Right forelimb (tissue), 1 donor: ENCODE measurements at places on chromosomes 2 and 18.

- no peak for DNase-seq
These were observed 128.0 kb downstream of the EPHA4 start for GRCh38 chr2:221444106-221444505.

- DNase-seq = no peak
These were observed 24.0 kb upstream of the B3GNT7 start for GRCh38 chr2:231371430-231372054.

- peak; percentile 22 for DNase-seq
These were observed 13.0 kb downstream of the RRM2 start for GRCh38 chr2:10135296-10136089.

DNA sequence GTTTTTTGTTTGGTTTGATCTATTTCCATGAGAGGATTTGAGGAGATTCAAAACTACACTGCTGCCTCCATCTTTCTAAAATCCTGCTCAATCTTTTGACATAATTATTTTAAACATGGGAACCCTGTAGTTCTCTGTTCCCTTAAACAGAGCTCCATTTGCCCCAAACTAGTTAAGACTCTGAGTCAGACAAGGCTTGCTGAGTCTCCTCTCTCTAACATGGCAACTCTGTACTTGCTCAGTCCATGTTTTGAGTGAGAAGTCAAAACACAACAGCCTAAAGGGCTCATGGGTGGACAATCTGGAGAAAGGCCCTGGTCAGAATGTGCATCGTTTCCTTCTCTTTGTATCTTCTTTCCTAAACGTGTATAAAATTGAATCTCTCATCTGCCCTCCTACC, 7.1 kb upstream of the STAMBP start:
- DNase-seq = no peak

DNA sequence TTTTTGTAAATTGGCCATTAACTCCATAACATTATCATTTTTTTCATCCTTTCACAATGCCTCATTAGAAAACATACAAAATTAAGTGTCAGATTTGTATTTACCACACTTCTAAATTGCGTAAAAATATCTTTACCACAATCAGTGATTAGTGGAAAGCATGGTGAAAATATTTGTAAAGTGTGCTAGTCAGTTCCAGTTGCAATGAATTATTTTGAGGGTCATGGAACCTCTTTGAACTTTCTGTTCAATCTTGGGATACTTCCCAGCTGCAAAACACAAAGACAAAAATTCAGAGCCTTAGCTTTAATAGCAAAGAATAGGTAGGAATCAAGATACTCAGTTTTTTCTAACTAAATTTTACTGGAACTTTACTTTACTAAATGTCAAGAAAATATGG, 4.0 kb upstream of the COL3A1 start:
- DNase-seq = no peak

GRCh38 chr2:176130147-176130956, 847 bp downstream of the HOXD8 start:
- peak; percentile 85 for DNase-seq

- DNase-seq = no peak
These were observed 48.7 kb upstream of the MSH2 start for GRCh38 chr2:47354013-47354847.

- DNase-seq = peak; percentile 35
These were observed 225.0 kb upstream of the RAB6C start for GRCh38 chr2:129754421-129754820.

GRCh38 chr2:64538764-64539433, 14.8 kb downstream of the AFTPH start:
- no peak for DNase-seq

- DNase-seq = no peak
These were observed 334.3 kb downstream of the FIGN start for GRCh38 chr2:163401481-163401880.

- DNase-seq = no peak
These were observed 10.4 kb downstream of the LRPPRC start for GRCh38 chr2:43985359-43985758.

DNA sequence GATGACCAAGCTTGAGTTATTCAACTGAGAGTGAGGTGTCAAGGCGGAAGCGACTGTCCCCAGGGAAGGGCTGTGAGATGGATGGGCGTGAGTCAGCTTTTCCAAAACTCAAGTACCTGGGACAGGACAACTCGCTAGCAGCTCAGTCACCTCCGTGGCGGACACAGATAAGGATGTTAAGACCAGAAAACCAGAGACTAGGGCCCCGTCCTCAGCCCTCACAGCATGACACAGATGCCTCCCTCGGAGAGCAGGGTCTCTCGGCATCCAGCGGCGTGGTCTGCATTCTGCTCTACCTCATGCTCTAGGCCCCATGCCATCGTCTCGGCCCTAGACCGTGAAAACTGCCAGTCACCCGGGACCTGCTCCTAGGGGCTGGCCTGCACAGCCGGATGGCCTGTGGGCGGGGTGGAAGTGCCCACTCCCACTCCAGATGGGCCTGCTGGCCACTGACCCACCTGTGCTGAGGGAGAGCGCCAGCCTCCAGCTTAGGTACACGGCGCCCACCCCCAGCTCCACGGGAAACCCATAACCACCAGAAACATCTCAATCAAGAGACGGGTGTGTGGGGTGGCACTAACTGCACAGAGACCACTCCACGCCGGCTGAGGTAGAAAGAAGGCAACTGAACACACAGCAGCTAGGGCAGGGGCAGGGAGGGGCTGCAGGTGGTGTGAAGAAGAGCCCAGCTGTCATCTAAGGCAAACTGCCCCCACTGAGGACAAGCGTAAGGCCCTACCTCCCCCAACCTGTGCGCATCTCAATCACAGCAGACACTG, 39.8 kb downstream of the ANO7 start:
- no peak for DNase-seq

- peak; percentile 44 for DNase-seq
These were observed 759.4 kb downstream of the ADCYAP1 start for GRCh38 chr18:1663879-1664705.

GRCh38 chr2:186862869-186863709, 14.1 kb upstream of the ZSWIM2 start:
- no peak for DNase-seq

GRCh38 chr18:37980556-37980955, 415.0 kb upstream of the CELF4 start:
- DNase-seq = no peak

DNA sequence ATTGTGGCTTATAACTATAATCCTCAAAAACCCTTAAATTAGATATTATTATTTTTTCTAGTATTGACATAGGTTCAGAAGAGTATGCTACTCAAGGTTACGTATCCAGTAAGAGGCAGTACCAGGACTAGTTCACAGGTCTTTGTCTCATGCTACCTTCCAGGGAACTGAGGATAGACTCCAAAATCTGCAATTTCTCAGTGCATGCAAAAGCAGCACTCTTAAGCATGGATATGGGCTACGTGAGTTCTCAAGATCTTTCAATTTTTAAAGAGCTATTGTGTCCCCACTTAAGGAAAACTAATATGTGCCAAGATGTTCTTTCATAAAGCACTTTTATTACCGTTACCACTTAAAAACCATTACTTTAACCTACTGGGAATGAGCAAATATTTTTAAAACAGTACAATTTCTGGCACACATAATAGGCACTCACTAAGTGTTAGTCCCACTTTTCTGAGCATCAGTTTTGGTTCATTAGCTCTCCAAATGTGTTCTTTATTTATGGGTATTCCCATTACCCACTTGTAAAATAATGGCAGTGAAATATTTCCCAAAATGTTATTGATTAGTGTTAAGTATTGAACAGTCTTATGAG, 113.8 kb upstream of the TTN start:
- no peak for DNase-seq

GRCh38 chr2:147442816-147443215, 402.0 kb upstream of the ACVR2A start:
- no peak for DNase-seq

- DNase-seq = no peak
These were observed 44.0 kb downstream of the SLC4A1AP start for GRCh38 chr2:27707462-27708256.

- DNase-seq = no peak
These were observed 212.6 kb upstream of the SP5 start for GRCh38 chr2:170502361-170503130.

DNA sequence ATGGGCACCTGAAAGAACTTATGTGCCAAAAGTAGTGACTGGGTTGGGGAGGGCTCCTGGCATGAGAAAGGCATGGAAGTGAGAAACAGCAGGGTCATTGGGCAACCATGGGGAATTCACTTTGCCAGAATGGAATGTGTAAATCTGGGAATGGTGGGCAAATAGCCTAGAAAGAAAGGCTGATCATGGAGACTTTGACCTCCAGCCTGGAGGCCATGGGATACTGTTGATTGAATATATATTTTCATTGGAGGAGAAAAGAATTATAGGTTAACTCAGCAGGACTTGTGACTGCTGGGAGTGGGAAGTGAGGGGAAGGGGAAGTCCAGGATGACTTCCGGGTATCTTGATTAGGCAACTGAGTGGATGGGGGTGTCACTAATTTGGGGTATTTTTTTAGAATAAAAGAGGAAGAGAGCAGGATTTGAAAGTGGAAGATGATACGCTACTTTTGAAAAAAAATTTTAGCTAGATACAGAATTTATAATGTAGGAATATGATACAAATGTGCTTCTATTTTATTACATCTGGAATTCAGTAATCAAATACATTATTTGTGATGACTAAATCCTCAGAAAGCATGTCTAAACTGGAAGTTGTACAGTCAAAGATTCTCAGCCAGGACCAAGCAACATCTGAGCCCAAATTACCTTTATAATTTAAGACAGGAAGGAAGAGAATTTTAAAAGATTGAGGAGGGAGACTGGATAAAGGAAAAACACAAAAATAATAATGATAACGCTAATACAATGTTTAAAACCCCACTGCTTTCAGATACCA, 116.2 kb downstream of the GATA6 start:
- DNase-seq = no peak

GRCh38 chr2:103977668-103978067, 876.2 kb upstream of the POU3F3 start:
- no peak for DNase-seq

- peak; percentile 87 for DNase-seq
These were observed 66.7 kb upstream of the HAAO start for GRCh38 chr2:42859006-42859552.

DNA sequence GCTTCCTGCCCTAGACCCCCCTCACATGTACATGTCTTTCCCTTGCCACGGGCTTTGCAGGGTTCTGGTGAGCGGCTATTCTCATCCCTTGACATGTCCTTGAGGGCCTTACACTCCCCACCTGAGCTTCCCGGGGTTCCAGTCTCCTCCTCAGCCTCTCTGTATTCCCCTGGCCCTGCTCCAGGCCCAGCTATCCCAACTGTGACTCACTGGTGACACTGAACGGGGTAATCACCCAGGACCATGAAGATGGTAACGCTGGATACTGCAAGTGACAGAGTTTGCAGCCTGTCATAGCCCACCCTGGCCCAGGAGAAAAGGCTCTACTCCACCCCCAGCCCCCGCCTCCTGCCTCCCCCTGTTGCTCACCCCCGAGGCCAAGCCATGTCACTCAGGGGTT, 27.3 kb downstream of the KIF3C start:
- no peak for DNase-seq

DNA sequence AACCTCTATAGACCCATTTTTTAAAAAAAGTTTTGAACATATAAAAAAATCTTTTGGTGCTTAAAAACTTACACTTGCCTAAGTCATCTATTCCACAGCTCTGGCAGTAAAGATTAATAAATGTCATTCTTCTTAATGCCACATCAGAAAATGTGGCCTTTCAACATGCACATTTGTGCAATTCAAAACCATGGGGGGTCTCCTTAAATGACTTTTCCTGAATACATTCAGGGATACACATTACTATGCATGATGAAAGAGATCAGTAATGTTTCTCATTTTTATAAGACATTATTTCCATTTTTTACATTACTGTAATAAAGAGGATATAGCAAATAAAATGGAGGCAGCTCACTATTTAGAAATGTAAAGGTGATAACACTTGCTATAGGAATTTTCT, 142.3 kb downstream of the RBM43 start:
- DNase-seq = no peak

DNA sequence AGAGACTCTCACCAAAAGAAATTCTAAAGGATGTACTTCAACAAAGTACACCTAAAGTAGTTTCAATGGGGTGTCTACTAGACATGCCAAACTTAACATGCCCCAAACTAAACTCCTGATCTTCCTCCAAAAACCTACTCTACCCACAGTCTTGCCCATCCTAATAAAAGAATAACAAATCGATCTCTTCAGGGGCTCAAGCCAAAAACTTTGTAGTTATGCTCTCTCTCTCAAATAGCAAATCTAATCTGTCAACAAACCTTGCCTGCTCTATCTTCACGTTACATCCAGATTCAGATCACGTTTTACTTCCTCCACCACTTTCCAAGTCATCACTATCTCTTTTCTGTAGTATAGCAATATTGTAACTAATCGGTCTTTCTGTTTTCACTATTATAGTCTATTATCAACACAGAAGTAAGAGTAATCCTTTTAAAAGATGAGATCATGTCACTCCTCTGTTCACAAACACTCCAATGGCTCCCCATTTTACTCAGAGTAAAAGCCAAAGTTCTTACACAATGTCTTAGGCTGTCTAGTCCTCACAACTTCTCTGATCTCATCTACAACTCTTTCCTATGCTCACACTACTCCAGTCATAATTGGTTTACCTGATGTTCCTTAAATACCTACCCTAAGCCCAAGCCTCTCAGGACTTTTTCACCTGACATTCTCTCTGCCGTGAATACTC, 79.9 kb downstream of the THADA start:
- DNase-seq = no peak

- DNase-seq = peak; percentile 66
These were observed 13.0 kb upstream of the RALB start for GRCh38 chr2:120239488-120240287.

- no peak for DNase-seq
These were observed 895 bp downstream of the DQX1 start for GRCh38 chr2:74524955-74525716.

DNA sequence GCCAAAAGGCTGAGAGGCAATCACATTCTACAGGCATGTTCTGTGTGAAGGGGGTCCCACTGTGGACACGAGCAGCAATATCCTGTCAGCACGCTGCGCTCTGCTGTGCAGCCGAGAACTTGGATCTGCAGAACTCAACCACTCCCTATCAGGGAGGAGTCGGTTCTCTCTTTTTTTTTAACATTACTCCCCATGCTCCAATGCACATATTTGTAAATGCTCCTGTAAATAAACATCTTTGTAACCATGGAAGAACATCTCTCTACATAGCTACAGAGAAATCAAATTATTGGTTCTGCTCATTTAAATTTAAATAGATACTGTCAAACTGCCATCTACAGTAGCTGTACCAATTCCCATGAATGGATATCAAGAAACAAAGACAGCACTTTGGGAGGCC, 3.0 kb upstream of the ANKRD23 start:
- no peak for DNase-seq
